GM23248 (cell line): ENCODE measurements at places on chromosomes 13 and 19.
A peak's percentile ranks its signal among the peaks of the same experiment; 100 is the strongest.

- peak; percentile 32 for DNase-seq
Observed at GRCh38 chr13:84661718-84662117, 779.4 kb upstream of the SLITRK1 start.

DNA sequence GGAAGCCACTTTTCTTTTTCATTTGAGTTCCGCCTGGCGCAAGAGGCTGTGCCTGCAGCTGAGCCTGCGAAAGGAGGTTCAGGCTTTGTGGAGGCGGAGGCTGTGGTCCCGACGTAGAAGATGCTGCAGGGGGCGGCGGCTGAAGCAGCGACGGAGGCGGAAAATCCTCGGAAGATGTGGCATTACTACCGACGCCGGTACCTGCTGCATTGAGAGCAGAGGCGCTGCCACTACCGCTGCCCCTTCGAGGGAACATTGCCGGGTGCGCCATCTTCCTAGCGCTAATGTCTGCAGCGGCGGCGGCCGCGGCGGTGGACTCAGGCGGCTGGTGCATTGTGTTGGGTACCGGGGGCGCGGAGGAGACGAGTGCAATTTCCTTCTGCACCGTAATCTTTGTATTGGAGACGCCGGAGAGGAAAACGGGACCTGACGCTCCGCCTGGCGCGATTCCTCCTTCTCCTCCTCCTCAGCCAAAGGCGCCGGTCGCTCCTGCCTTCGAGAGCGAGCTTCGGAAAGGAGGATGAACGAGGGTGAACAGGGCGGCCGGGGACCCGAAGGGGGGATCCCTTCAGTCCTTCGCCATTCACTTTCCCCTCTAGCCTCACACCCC, at the start of gene TSC22D1:
Gene TSC22D1 (minus strand): TSS at position 590 of the 610 bp plus-strand sequence. CDS start 256 bp downstream, at position 334.
- DNase-seq, result peak; percentile 74

DNA sequence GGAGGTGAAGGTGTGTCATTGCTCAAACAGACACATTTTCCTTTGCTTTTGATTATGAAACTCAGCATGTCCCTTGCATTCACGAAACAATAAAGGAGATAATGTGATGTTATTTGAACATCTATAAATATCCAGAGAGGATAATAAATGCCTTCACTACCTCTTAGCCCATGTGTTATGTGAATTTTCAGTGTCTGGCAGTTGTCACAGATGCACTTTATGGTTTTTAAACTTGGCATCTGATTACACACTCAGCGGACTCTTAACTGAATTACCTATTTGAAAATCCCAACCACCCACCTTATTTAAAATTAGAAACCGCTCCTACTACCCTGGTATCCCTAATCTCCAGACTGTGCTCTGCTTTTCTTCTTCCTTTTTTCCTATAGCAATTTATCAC, 254.2 kb downstream of the COG6 start:
- no peak for DNase-seq

DNA sequence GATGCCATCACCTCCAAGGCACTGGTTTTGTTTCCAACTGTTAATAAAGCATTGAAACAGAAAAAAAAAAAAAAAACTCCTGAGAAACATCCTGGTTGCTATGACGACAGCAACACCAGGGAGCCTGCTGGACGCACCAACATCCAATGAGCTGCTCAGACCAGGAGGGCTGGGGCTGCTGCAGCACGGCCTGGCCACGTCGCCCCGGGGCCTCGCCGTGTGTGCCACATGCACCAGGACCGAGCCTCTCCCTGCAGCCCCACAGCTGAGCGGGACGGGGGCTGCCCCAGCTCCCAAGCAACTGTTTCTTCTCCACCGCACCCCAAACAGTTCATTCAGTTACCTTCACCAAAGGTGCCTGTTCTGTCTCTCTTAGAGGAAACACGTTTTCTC, 54.5 kb downstream of the RASA3 start:
- peak; percentile 89 for DNase-seq

DNA sequence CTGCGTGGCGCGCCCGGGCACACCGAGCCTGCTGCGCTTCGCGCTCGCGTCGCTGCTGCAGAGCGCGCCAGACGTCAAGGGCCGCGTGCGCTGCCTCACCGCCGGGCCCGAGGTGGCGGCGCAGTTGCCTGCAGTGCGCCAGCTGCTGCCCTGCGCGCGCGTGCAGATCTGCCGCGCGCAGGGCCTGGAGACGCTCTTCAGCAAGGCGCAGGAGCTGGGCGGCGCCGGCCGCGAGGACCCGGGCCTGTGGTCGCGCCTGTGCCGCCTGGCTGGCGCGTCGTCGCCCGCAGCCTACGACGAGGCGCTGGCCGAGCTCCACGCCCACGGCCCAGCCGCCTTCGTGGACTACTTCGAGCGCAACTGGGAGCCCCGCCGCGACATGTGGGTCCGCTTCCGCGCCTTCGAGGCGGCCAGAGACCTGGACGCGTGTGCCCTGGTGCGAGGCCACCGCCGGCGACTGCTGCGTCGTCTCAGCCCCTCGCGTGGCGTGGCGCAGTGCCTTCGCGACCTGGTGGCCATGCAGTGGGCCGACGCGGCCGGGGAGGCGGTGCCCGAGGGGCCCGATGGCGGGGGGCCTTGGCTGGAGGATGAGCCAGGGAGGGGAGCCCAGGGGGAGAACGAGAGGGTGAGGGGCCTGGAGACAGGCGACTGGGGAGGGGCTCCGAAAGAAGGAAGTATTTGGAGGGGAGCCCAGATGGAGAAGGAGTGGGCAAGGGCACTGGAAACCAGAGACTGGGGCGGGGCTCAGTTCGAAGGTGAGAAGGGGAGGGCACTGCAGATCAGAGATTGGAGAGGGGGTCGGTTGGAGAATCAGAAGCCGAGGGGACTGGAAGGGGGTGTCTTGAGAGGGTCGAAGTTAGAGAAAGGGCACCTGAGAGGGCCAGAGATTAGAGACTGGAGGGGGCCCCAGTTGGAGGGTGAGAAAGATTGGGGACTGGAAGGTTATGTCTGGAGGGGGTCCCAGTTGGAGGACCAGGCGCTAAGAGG, 24.7 kb downstream of the ZSWIM9 start:
- no peak for DNase-seq

DNA sequence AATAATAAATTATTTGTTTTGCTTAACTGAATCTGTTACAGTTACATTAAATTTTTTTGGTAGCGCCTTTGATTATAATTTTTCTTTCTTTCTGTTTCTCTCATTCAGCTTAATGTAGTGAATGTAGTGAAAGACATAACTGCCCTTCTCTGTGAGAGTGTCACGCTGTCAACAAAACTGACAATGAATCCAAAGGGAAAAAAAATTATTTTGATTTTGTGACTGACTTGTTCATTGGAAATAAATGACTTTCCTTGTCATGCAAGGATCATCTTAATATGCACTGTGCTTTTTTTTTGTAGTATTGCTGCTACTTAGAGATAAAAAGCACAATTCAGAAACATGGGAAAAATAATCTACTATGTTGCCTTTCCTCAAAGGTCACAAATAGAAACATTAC, 1196.4 kb downstream of the PCDH17 start:
- no peak for DNase-seq

GRCh38 chr13:25286308-25286968, 850 bp downstream of the MTMR6 start:
- peak; percentile 81 for DNase-seq

DNA sequence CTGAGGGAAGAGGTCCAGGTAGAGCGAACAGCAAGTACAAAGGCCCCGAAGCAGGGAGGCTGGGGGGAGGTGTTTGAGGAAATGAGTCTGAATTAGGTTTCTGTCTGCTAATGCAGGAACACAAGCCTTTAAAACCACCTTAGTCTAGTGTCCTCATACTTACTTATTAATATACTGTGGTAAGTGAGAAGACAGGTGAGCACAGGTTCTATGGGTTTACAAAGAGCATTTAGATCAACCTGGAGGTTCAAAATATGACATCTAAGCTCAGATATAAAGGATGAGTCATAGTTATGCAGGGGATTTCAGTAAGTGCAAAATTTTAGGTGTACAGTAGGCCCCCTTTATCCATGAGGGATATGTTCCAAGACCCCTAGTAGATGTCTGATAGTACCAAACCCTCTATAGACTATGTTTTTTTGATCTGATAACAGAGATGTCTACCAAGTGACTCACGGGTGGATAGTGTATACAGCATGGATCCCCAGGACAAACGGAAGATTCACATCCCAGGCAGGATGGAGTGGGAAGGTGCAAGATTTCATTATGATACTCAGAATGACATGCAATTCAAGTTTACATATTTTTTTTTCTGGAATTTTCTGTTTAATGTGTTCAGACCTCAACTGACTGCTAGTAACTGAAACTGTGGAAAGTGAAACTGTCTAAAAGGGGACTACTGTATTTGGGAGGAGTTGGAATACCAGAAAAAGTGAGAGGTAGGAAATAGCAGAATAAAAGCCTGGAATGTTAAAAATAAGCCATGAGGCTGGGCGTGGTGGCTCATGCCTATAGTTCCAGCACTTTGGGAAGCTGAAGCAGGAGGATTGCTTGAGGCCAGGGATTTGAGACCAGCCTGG, 18.2 kb upstream of the MED4 start:
- DNase-seq, result peak; percentile 32

DNA sequence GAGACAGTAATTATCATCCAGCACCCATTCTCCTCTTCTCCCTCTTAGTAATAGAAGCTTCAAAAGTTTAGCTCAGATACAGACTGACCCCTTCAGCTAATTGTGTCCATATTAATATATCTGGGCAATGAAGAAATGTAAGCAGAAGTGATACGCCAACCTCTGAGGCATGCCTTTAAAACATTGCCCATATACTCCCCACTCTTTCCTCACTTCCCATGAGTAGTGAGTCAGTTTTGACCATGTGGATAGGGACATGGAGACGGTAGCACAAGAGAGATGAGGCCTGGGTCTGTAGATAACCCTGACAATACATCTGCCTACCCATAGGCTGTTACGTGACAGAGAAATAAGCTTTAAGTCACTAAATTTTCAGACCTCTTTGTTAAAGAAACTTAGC, 147.6 kb downstream of the KCTD12 start:
- DNase-seq, result no peak

- peak; percentile 100 for DNase-seq
Observed at GRCh38 chr19:3154957-3155736, 19.3 kb downstream of the GNA15 start.

DNA sequence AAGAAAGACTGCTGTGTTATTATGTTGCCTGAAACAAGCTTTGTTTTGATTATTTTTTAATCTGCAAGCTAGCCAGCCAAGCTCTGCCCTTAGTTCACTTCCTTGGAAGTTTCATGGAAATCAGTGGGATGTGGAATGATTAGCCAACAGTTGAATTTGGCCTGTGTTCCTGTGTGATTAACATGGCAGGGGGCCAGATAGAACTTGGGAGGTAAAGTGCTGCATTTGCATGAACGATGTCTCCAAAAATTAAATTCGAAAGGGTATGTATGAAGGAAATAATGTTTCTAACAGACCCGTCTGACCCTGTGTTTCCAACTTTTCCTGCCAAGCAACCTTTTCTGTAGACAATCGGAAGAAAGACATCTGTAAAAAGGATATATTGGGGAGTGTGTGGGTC, 32.2 kb downstream of the UFM1 start:
- no peak for DNase-seq

GRCh38 chr13:38871275-38871674, 119.4 kb downstream of the STOML3 start:
- DNase-seq, result no peak

- DNase-seq, result peak; percentile 85
Observed at GRCh38 chr19:17311455-17312188, 2.3 kb downstream of the DDA1 start.
